ENCODE measurements at places on chromosomes 5 and 9.
A peak's percentile ranks its signal among the peaks of the same experiment; 100 is the strongest.

GRCh38 chr5:111855356-111855755 lies 98.4 kb upstream of the NREP start:
- no peak for DNase-seq

- no peak for DNase-seq
Observed at GRCh38 chr5:154768207-154768606, 13.0 kb downstream of the LARP1 start.

DNA sequence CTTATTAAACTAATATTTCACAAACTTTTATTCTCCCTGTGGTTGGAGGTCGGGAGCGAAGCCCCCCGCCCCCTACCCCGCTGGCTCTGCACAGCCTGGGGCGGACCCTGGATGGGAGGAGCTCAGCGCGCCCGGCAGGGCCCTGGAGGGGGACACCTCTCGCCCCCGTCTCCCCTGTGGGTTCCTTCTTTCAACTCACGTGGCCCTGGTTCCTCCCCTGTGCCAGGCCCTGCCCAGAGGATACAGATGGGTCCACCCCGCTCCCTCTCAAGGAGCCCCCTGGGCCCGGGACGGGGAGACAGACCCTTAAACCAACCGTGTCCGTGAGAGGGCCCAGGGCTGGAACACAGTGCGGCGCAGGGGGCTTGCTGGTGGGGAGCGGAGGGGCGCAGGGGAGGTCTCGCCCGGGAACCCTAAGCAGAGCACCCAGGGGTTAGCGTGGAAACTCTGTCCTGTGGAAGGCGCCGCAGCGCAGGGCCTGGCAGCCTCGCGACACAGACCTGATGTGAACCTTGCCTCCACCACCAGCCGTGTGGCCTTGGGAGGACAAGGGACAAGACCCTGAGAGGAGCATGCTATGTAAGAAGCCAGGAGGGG lies 103.7 kb upstream of the MVB12B start:
- DNase-seq: no peak

DNA sequence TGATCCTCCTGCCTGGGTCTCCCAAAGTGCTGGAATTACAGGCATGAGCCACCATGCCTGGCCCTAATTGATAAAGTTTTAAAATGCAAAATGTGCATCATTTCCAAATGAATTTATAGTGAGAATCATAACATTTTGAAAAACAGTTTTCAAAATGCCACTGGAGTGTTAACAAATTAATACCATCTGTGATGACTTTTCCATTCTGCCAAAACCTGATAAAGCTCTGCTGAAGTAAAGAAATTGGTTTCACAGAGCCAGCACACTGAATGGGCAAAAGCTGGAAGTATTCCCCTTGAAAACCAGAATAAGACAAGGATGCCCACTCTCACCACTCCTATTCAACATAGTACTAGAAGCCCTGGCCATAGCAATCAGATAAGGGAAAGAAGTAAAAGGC lies 89.6 kb downstream of the MUSK start:
- peak; percentile 29 for DNase-seq

DNA sequence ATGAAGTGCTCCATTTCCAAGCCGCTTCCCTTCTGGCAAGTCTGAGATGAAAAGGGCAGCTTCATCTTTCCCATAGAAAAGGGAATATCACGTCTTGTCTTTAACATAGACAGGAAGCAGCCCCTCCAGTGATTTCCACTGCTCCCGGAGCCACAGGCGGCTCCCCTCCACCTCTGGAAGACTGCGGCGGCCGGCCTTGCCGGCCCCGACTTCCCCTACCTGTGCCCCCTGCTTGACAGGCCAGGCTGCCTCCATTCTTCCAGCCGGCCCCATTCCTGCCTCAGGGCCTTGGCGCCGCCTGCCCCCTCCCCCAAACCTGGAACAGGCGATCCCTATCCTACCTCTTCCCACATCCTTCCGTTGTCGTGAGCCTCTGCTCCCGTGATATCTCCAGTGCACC lies 141.8 kb downstream of the ZNF354C start:
- no peak for DNase-seq

GRCh38 chr5:1515311-1515920 lies 8.3 kb downstream of the LPCAT1 start:
- DNase-seq: no peak

- DNase-seq: peak; percentile 62
Observed at GRCh38 chr5:95081500-95081960, 203.4 kb downstream of the MCTP1 start.

GRCh38 chr5:139761501-139761900 lies 34.1 kb upstream of the PSD2 start:
- no peak for DNase-seq

- no peak for DNase-seq
Observed at GRCh38 chr5:33305572-33305971, 135.2 kb upstream of the TARS1 start.

DNA sequence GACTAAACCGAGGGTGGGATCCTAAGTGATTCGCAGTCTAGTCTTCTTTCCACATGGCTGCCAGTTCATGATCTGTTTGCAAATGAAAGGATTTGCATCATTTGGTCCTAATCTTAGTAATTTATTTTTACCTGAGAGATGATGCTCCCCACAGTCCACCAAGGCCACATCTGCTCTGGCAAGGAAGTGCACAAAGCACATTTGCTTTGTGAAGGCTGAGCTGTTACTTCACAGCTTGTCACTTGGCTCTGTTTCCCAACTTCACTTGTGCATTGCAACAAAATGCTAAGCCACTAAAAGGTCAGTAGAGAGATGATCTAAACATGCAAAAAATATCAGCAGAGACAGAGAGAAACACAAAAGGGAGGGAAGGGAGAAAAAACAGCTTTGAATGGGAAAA lies 128.5 kb upstream of the VLDLR start:
- peak; percentile 43 for DNase-seq

GRCh38 chr5:124980163-124980941 lies 233.9 kb upstream of the ZNF608 start:
- DNase-seq: no peak

DNA sequence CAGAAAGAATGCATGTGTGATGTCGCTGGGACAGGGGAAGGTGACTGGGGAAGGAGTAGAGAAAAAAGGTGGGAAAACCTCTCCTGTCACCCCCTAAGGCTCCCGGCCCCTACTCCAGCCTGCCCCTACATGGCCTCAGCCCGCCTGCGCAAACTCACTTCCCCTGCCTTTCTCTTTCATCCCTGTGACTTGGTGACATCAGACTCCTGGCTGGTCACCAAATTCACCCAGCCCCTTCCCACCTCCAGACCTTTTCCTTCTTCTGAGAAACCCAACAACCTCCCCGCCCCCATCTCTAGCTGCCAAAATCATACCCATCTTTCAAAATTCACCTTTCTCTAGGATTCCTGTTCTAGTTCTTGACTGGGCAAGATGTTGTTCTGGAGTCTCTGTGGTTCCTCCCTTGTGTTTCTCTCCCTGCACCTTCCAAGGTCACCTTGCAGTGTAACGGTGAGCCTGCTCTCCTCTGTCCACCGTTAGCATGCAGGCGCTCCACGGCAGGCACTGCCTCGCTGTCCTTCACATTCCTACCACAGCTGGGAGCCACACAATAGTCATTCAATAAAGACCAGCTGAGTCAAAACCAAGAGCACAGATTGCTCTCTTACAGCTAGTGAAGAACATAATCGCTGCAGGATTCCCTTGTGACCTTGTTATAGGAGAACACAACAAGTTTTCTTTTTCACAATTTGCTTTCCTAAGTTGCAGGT lies 134.5 kb downstream of the FANCC start:
- no peak for DNase-seq

GRCh38 chr9:127519301-127520166 lies 68.2 kb downstream of the LRSAM1 start:
- peak; percentile 95 for DNase-seq

DNA sequence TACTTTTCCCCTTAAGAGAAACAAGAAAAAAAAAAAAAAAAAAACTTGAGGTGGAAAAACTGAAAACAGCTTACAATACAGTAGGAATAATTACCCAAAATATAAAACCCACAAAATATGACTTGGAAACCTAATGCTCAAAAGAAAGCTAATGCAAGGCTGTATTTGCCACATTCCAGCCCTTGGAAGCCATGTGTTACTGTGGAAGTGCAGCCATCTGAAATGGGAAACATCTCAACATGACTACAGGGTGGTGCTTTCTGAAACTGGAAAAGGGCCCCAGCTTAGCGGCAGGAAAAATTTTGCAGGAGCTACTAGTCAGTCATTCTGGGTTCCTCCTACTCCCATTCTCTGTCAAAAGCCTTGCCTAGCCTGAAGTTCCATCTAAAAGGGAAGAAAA lies 20.4 kb downstream of the CDK5RAP2 start:
- DNase-seq: peak; percentile 67

- peak; percentile 80 for DNase-seq
Observed at GRCh38 chr5:177233206-177233605, 70.3 kb downstream of the RAB24 start.

GRCh38 chr9:120712539-120713031 lies 1.7 kb downstream of the MEGF9 start:
- DNase-seq: no peak

- peak; percentile 8 for DNase-seq
Observed at GRCh38 chr5:36576721-36577120, 29.7 kb upstream of the SLC1A3 start.

DNA sequence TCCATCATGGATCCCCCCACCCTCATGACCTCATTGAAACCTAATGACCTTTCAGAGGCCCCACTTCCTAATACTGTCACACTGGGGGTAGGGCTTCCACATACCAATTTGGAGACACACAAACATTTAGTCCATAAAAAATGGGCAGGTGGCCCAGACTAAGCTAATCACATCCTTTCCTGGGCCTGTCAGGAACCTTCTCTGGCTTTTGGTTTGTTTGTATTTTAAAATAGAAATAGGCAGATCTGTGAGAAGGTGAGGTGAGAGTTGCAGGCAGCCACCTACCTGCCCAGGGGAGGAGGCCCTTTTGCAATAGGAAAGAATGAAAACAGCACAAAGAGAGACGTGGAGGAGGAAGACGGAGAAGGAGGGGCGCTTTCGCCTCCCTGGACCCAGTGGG lies 90.2 kb upstream of the BOD1 start:
- DNase-seq: peak; percentile 23

- no peak for DNase-seq
Observed at GRCh38 chr9:1869843-1870242, 145.3 kb upstream of the SMARCA2 start.

DNA sequence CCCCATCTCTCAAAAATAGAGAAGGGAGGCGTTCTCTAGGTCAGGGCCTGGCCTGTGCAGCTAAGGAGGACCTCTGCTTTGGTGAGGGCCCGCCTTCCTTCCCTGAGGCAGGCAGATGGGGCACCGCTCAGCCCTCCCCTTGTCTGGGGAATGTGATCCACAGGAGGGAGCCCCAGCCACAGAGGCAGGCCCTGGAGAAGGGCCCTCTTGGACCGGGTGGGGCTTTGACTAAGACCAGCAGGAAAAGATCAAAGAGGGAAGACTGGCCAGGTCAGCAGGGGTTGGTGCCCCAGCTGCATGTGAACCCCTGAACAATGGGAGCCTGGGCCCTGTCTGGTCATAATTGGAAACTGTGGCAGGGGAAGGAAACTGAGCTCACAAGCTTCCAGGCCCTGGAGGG lies 21.9 kb downstream of the PTPA start:
- DNase-seq: no peak

- no peak for DNase-seq
Observed at GRCh38 chr5:61412361-61412760, 80.3 kb downstream of the ZSWIM6 start.

- peak; percentile 71 for DNase-seq
Observed at GRCh38 chr9:20355022-20355421, 267.3 kb downstream of the MLLT3 start.

DNA sequence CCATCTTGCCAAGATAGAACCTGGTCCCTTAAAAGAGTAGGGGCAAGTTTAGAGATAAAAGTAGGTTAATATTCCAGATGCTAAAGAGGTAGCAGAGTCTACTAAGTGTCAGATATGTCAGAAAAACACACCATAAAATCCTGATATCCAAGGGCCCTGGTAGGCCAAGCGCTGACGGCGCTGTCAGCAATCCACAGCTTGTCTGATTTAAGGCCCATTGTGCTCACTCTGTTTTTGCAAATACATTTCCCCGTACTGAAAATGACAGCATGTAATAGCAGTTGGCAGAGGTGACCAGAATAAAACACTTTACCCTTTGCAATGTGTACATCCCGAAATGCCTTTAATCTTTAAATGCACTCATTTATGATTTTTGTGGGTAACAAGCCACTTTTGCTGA lies 9.9 kb upstream of the NUDT12 start:
- DNase-seq: no peak
